ENCODE measurements at places on chromosomes 16 and 17. TPM values are rescaled to one million over a fixed set of nuclear protein-coding genes. Genes with fewer than 3 reads are reported as not detected.

The ZNF287 gene
- total RNA-seq = 17.9 TPM

The DNAH17 gene
- total RNA-seq = 0.49 TPM

The UBE2Z gene
- 98.4 TPM for total RNA-seq

DNA sequence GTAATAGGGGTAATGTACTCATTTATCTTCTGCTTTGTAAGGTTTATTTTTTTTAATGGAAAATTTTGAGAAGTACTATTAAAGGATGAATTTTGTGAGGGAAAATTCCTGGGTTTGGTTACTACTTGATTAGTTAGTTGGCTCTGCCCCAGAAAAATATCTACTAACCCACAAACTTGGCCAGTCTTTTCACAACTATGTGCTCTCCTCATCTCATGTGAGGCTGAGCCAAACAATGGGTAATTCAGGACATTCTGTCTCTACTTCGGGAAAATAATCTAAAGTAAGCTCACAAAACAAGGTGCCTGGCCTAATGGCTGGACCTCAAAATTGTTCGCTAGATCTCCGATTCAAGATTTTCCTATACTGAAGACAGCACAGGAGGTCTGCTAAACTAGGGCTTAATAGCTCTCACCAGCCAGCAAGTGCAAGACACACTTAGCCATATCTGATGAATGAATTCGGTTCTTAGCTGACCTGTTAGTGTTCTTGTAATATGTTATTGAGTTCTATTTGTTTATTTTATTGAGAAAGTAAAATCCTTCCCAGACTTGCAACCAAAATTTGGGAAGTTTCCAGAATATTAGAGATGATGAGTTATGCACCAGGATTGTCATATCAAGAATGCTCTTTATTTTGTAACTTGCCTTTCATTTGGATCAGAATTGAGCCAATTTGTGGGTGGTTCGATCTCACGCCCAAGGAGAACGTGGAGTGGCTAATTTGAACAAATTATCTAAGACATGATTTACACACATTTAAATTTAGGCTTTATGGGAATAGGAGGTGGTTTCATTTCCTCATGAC, 5.7 kb downstream of the KCNJ16 start:
- no peaks in the 10 kb centered on the region for H3K27me3 ChIP-seq
- no peaks in the 10 kb centered on the region for H3K36me3 ChIP-seq
- H3K4me3 ChIP-seq = no peak overlapping the region
- no peak for DNase-seq
- H3K4me1 ChIP-seq = no peaks in the 10 kb centered on the region

DNA sequence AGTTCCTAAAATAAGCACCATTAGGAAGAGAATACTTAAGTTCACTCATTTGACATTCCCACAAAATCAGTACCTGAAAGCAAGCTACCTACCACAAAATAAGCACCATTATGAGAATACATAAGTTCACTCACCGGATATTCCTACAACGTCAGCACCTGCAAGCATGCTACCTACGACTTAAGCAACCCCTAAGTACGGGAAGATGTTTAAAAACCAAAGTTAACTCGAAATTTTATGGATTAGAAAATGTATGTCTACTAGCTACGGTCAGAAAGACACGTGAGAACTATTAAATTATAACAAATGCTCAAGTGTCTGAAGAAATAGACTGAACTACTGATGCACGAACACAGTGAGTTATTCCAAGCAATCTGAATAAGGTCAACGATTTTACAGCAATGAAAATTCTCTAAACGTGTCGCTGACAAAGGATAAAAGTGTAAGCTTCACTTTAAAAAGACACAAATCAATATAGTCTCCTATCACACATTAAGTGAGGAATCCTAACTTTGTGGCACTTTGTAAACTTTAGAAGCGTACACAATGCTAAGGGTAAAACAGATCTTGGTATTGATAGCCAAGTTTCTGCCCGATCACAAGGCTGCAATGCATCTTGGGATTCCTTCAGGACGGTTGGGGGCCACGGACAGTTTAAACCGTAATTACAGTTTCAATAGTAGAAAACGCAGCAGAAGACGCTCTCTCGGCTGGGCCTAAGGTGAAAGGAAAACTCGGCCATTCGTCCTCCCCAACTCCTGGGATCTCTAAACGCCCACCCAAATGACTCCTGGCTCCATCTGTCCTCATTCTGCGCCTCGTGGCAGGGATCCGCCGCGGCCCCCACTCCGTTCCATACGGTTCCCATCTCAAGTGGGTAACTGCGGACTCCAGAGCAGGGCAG, 1.3 kb downstream of the GSPT1 start:
- H3K27ac ChIP-seq = peak overlapping the region; percentile 72
- no peaks in the 10 kb centered on the region for H3K36me3 ChIP-seq
- peaks cover 48% of the 10 kb centered on the region for H3K4me1 ChIP-seq

- no peaks in the 10 kb centered on the region for H3K36me3 ChIP-seq
- H3K4me3 ChIP-seq = no peak overlapping the region
- no peak for DNase-seq
- no peaks in the 10 kb centered on the region for H3K4me1 ChIP-seq
- H3K27ac ChIP-seq = no peak overlapping the region
Observed at GRCh38 chr17:77581480-77581879, 377.0 kb upstream of the TNRC6C start.

- H3K27ac ChIP-seq = no peak overlapping the region
- peaks cover 12% of the 10 kb centered on the region for H3K4me1 ChIP-seq
- peak; percentile 51 for DNase-seq
- no peaks in the 10 kb centered on the region for H3K27me3 ChIP-seq
- H3K36me3 ChIP-seq = no peaks in the 10 kb centered on the region
Observed at GRCh38 chr17:74012465-74012864, 191.0 kb upstream of the RPL38 start.

DNA sequence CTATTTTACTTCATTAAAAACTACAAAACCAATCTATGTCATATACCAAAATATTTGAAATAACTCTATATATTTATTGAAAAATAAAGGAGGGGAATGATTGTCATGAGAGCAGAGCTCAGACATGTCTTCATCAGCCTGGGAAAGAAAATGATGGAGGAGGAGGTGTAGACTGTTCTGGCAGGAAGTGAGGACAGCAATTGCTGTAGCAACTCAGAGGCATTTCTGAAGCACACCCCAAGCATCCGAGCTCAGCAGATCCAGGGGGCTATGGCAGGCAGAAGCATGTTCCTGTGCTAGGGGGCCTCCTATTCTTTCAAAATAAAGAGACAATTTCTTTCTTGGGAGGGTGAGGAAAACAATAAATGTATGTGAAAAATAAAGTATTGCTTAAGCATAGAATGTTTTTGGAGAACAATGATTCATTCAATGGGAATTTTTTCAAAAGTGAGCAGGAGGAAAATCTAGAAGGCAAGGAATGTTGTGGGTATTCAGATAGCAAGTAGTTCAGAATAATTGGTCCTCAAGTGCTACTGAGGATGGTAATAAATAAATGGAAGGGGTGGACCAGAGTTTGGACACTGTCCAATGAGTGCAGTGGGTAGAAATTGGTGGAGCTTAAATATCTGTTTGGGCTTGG, 383.4 kb downstream of the CDH11 start:
- DNase-seq = no peak
- no peaks in the 10 kb centered on the region for H3K4me1 ChIP-seq
- no peaks in the 10 kb centered on the region for H3K36me3 ChIP-seq
- no peaks in the 10 kb centered on the region for H3K27me3 ChIP-seq

DNA sequence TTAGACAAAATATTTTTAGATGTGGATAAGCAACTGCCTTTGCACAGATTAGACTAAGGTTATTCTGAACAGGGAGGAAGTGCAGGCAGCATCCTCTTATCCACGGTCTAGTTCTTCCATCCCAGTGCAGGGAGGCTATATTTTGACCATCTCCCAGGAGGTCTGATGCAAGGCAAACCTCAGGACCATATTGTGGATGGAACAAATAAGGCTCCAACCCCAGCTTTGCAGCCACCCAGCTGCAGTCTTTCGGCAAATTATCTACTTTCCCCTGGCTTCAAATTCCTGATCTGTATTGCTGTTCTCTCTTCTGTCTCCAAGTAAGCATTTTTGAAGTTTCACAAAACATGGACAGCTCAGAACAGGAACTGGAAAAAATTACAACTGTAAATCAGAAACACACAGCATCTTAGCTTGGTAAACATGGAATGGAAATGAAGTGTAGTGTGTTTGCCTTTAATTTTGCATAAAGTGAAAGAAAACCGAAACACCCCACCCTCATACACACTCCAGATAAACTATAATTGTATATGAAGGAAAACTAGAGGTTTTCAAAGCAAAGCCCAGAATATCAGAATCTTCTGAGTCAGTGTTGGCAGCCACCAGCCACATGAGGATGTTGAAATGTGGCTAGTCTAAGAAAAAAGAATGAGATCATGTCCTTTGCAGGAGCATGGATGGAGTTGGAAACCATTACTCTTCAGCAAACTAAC, 33.5 kb upstream of the MON1B start:
- H3K4me1 ChIP-seq = no peaks in the 10 kb centered on the region
- H3K27ac ChIP-seq = no peak overlapping the region
- no peaks in the 10 kb centered on the region for H3K36me3 ChIP-seq
- no peaks in the 10 kb centered on the region for H3K27me3 ChIP-seq
- DNase-seq = no peak

GRCh38 chr17:31550389-31551056, 159.0 kb downstream of the RAB11FIP4 start:
- H3K27me3 ChIP-seq = no peaks in the 10 kb centered on the region
- DNase-seq = no peak
- peak overlapping the region; percentile 47 for H3K4me3 ChIP-seq
- peaks cover 7% of the 10 kb centered on the region for H3K4me1 ChIP-seq
- H3K36me3 ChIP-seq = no peaks in the 10 kb centered on the region
- peak overlapping the region; percentile 62 for H3K27ac ChIP-seq

- H3K36me3 ChIP-seq = no peaks in the 10 kb centered on the region
- no peak overlapping the region for H3K4me3 ChIP-seq
- H3K27me3 ChIP-seq = peaks cover 5% of the 10 kb centered on the region
- H3K4me1 ChIP-seq = peaks cover 14% of the 10 kb centered on the region
- no peak for DNase-seq
- H3K27ac ChIP-seq = no peak overlapping the region
Observed at GRCh38 chr16:89944773-89945172, 3.8 kb upstream of the DEF8 start.

DNA sequence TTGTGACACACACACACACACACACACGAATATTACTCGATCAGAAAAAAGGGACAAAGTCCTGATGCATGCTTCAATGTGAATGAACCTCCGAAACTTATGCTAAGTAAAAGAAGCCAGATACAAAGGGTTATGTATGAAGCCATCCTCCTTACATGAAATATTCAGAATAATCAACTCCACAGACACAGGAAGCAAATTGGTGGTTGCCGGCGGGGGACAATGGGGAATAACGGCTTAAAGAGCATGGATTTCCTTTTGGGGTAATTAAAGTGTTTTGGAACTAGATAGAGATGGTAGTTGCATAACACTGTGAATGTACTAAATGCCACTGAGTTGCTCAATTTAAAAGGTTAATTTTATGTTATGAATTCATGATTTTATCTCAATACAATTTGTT, 8.1 kb upstream of the CACNG5 start:
- peaks cover 6% of the 10 kb centered on the region for H3K27me3 ChIP-seq
- DNase-seq = no peak
- no peaks in the 10 kb centered on the region for H3K4me1 ChIP-seq
- no peak overlapping the region for H3K27ac ChIP-seq
- H3K36me3 ChIP-seq = no peaks in the 10 kb centered on the region

DNA sequence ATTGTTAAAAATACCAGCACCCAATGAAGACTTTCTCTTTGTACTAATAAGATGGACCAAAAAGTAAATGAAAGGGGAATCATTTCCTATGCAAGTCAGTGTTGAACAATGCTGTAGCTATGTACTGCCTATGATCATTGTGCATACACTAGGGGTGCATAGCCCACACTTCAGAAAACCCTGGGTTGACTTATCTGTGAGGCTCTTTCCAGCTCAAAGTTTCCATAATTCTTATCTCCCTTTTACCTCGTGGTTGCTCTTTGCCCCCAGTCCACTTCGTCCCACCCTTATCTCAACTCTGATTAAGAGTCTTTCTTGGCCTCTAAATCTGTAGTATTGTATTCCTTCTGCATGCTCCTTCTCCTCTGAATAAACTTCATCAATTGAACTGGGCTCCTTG, 336.8 kb downstream of the SHISA9 start:
- no peaks in the 10 kb centered on the region for H3K4me1 ChIP-seq
- H3K4me3 ChIP-seq = no peak overlapping the region
- no peaks in the 10 kb centered on the region for H3K36me3 ChIP-seq
- no peak for DNase-seq
- H3K27me3 ChIP-seq = no peaks in the 10 kb centered on the region

- H3K4me3 ChIP-seq = no peak overlapping the region
- H3K4me1 ChIP-seq = peaks cover 11% of the 10 kb centered on the region
- H3K36me3 ChIP-seq = no peaks in the 10 kb centered on the region
- H3K27me3 ChIP-seq = no peaks in the 10 kb centered on the region
- DNase-seq = no peak
Observed at GRCh38 chr17:58246781-58247180, 8.4 kb downstream of the LPO start.

DNA sequence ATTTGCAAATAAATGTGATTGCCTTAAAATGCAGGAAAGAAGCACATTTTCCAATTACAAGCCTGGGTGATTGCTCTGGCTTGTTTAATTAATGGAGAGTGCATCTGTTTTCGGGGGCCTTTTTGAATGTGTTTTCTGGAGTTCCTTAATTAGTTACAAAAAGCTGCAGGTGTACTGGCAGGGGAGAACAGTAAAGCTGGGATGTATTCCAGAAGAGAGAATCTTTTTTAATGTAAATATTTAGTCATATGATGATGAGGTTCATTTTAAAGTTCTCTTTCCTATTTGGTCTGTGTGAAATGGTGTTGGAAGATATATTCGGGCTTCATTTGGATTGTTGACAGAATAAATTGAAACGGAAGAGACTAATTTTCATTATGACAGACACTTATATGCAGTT, 70.9 kb upstream of the N4BP1 start:
- H3K4me1 ChIP-seq = no peaks in the 10 kb centered on the region
- H3K27me3 ChIP-seq = no peaks in the 10 kb centered on the region
- H3K4me3 ChIP-seq = no peak overlapping the region
- no peaks in the 10 kb centered on the region for H3K36me3 ChIP-seq
- DNase-seq = no peak
- no peak overlapping the region for H3K27ac ChIP-seq

- no peaks in the 10 kb centered on the region for H3K4me1 ChIP-seq
- no peak for DNase-seq
- H3K4me3 ChIP-seq = no peak overlapping the region
- no peaks in the 10 kb centered on the region for H3K27me3 ChIP-seq
- H3K36me3 ChIP-seq = no peaks in the 10 kb centered on the region
Observed at GRCh38 chr17:71402661-71403141, 718.1 kb upstream of the SOX9 start.
